Sigmoid colon (tissue), 7 donors: ENCODE measurements at places on chromosomes 4 and X. TPM values are rescaled to one million over a fixed set of nuclear protein-coding genes. Genes with fewer than 3 reads are reported as not detected.

USP51 gene
- 0.23 TPM for polyA plus RNA-seq

STATH gene
- not detected for polyA plus RNA-seq

GIMD1 gene
- polyA plus RNA-seq = not detected

RHOXF2 gene
- not detected for polyA plus RNA-seq

WDR17 gene
- 0.63 TPM for polyA plus RNA-seq

DLG3 gene
- 24.0 TPM for polyA plus RNA-seq

NRK gene
- polyA plus RNA-seq = not detected

KLF3 gene
- 38.6 TPM for polyA plus RNA-seq

DRD5 gene
- 0.03 TPM for polyA plus RNA-seq

MAGEC1 gene
- polyA plus RNA-seq = not detected

KIAA1210 gene
- not detected for polyA plus RNA-seq

TCEAL3 gene
- polyA plus RNA-seq = 17.7 TPM

SHOX gene
- 0.60 TPM for polyA plus RNA-seq

FAT1 gene
- polyA plus RNA-seq = 15.0 TPM

REPS2 gene
- polyA plus RNA-seq = 10.2 TPM

FGF13 gene
- polyA plus RNA-seq = 6.0 TPM
